ENCODE measurements at places on chromosomes 11 and 22.

DNA sequence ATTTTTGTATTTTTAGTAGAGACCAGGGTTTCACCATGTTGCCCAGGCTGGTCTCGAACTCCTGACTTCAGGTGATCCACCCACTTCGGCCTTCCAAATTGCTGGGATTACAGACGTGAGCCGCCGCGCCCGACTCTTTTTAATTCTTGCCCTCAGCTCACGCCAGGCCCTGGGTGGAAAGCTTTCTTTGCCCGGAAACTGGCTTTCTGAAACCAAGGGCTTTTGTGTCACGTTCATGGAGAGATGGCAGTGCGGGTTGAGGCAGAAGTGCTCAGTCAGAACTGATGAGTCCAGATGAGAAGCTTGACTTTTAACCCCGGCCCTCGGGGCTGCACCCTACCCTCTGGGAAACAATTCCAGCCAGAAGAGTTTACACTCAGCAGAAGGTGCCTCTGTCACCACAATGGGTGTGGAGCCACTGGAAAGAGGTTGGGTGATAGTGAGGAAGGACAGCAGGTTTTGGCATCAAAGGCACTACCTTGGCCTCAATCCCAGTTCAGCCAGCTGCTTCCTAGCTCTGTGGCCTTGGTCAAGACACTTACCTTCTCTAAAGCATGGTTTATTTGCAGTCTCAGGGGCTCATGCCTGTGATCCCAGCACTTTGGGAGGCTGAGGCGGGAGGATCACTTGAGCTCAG, 890 bp upstream of the ARFGAP3 start:
- DNase-seq, result no peak

GRCh38 chr11:131663405-131664200, 293.2 kb downstream of the NTM start:
- no peak for DNase-seq

- DNase-seq, result peak; percentile 81
These were observed 76.4 kb downstream of the YAP1 start for GRCh38 chr11:102186551-102187191.

DNA sequence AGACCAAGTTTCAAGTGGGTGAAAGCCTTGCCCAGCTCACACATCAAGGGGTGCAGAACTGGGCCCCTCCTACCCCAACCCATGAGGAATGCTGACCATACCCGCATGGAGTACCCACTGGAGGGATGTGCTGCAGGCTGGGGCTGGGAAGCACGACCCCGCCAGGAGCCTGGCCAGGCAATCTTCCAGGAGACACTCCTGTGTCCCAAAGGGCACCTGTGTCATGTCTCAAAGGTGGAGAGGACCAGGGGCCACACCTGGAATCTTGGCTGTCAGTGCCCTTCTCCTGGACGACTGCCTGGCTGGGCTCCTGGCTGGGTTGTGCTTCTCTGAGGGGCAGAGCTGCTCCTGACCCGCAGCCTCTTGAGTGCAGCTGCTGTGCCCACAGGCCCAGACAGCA, 6.7 kb downstream of the ARAP1 start:
- no peak for DNase-seq

- DNase-seq, result no peak
These were observed 40.8 kb downstream of the ZNF214 start for GRCh38 chr11:6979365-6979764.

DNA sequence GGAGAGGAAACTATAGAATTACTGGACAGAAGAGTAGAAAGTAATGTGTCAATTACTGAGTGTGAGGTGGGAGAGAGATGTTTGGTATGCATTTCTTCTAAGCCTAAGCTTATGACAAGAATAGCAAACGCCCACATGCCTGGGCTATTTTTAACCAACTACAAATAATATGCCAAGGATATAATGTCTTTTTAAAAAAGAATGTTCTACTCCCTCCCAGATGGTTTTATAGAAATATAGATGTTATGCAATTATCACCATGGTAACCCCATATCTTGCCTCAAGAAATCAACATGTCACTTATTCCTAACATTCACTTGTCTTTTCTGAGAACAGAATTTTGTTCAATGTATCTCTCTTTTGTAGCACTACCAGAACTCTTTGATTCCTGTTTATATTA, 996.7 kb upstream of the CHORDC1 start:
- no peak for DNase-seq

GRCh38 chr11:126109941-126110731, 47.5 kb upstream of the CDON start:
- DNase-seq, result no peak

- DNase-seq, result no peak
These were observed 23.0 kb upstream of the ME3 start for GRCh38 chr11:86695373-86695772.

DNA sequence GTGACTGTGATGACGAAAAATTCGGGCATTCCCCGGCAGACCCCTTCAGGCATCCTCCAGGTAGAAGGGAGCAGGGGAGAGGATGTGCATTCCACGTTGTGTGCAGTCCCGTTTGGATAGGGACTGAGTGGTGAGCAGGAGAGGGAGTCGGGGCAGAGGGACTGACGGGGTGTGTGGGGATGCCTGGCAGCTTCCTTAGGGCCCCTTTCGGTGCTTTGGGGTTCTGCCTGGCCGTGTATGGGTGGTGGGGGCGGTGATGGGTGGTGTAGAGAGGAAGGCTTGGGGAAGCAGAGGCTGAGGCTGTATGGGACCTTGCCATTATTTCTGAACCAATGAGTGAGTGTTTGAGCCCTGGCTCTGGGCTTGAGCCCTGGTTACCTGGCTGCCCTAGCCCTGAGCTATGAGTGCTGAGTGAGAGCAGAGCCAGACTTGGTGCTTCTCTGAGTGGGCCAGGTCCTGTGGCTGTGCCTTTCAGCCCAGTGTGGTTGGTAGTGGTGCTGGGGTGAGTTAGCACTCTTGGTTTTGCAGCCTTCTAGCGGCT, 914 bp downstream of the INPPL1 start:
- DNase-seq, result peak; percentile 32

DNA sequence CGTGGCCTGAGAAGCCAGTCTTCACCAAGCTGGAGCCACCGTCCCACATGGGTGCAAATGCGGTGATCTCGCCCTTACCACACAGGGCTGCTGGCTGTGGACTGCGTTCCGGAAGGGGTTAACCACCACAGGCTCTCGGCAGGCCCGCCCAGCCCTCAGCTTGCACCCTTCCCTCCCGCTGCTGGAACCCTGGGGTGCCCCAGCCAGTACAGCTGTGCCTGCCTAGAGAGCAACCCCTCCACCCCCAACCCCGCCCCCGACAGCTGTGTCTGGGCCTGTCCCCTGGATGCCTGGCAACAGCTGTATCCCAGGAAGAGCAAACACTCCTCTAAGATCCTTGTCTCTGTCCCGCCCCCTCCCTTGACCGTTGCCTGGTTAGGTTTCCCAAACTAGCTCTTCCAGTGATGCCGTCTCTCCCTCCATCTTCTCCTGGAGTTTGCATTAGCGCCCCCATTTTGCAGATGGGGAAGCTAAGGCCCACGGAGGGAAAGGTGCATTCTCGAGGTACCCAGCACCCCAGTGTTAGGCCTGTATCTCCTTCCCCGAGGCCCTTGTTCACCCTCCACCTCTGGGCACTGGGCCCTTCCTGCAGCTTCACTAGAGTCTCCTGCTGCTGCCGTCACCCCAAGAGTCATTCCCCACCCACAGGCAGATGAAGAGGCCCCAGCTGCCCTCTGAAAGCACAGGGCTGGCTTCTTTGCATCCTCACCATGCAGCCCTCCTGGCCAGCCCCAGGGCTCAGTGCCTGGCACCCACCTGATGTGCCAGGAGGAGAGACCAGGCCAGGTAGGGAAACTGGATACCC, 12.6 kb upstream of the COX8A start:
- DNase-seq, result peak; percentile 29

- no peak for DNase-seq
These were observed 37.6 kb downstream of the SYT13 start for GRCh38 chr11:45248501-45249011.

- no peak for DNase-seq
These were observed 58.8 kb downstream of the ARHGAP8 start for GRCh38 chr22:44811141-44811540.

GRCh38 chr22:35510481-35510934, 30.1 kb upstream of the RASD2 start:
- no peak for DNase-seq

DNA sequence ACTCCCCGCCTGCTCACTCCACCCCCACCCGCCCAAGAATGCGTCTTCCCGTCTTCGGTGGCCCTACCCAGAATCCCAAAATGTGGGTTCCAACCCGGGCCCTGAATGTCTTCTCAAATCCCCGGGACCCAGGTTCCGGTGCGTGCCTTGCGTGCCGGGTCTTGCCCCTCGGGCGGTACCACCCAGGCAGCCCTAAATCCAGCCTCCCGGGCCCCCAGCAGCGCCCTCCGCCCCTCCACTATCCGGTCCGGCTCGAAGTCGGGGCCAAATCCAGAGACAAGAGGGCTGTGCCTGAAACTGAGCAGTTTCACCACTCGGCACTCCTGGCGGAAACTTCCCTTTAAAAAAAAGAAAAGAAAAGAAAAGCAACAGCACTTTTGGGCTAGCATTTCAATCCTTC, 16.3 kb upstream of the CCT8L2 start:
- DNase-seq, result no peak

DNA sequence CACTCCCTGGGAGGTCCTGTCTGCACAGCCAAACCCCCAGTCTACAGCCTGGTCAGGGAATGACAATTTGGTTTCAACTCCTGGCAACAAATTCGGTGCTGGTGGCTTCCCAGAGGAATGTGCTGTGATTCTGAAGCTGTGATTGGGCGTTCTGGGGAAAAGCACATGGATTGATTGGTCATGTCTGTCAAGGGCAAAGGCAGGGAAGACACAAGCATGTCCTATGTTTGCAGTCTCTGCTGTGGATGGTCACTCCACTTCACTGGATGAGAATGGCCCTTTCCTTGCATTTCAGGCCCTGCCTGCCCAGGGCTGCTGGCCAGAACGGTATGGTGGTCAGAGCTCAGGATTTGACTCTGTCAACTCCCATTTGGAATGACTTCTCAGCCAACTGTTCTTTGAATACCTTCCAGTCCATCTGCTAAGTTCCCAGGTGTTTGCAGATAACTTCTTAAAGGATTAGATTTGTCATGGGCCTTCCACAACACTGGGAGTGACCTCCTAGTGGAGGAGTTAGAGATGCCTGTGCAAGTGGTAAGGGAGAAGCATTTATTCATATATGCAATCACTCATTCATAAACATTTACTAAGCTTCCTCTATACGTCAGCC, 42.7 kb downstream of the SGSM1 start:
- DNase-seq, result no peak

DNA sequence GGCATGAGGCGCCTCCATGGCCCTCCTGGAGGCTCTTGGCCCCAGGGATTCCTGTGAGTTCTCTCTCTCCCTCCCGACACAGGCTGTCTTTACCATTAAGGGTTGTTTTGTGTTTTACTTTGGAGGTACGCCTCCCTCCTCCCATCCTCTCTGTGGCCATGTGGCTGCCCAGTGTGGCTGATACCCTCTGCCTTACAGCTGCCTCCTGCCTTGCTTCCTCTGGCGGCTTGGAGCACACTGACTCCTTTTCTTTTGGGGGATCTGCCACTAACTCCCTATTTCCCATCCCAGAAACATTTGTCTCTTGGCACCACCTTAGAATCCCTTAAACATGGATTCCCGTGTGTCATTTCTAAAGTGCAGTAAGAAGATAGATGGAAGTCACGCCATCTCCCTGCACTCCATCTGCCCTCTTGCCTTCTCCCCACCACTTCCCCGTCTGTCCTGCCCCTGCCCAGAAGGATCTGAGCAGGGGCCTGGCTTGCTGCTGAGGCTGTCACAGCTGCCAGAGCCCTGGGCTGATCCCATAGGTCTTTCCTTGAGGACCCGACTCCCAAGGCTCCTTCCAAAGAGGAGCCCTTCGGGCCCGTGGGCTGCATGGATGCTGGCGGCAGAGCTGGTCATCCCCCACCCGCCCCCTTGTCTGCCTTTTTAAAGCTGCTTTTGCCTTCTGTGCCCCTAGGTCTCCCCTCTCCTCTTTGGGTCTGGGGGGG, 15.1 kb upstream of the ACR start:
- DNase-seq, result no peak

DNA sequence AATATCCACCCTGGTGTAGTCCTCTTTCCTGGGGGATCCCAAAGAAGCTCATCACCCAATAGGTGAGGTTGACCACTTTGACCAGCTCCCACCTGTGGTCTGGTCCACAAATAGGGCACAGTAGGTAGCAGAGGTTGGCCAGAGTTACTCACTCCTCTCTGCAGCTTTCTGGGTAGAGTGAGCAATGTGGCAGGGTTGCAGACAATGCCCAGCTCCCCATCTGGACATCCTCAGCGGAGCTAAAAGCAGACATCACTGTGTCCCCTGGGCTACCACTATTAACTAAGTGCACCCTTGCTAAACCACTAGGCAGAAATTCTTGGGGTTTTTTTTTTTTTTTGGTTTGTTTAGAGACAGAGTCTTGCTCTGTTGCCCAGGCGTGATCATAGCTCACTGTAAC, 48.4 kb upstream of the TP53I11 start:
- DNase-seq, result no peak
